LNCaP clone FGC (cell line): ENCODE measurements at places on chromosomes 2 and 18.

- DNase-seq = no peak
Measured at GRCh38 chr18:10465174-10465939, 10.9 kb downstream of the APCDD1 start.

- no peak for DNase-seq
Measured at GRCh38 chr2:184125867-184126266, 472.5 kb upstream of the ZNF804A start.

DNA sequence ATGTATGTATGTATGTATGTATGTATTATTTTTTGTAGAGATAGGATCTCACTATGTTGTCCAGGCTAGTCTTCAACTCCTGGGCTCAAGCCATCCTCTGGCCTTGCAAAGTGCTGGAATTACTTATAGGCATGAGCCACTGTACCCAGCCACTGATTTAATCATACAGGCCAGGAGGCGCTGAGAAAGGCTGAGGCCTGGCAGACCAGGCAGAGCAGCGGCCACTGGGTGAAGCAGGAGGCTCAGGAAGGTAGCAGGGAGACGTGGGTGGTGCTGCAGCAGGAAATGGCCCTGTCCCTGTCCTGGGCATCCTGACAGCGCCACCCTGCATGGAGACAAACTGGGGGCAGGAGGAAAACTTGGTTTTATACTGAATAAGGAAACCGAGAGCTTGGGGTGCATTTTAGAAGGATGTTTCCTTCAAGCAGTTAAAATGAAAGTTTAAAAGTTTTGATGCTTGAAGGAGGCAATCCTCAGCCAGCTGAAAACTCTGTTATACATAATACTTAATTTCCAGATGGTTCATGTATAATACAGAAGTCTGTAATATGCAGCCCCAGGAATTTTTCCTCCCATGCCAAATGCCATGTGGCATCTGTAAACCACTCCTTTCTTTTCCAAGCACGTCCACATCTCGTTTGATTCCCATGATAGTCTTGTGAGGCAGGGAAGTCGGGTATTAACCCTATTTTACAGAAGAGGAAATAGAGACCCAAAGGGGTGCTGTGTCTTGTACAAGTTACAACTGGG lies 182.4 kb downstream of the CELF4 start:
- no peak for DNase-seq

- DNase-seq = no peak
Measured at GRCh38 chr2:179744401-179744800, 117.0 kb downstream of the ZNF385B start.

GRCh38 chr2:219496825-219497494 lies 1.7 kb upstream of the GMPPA start:
- DNase-seq = no peak

GRCh38 chr2:79713131-79713785 lies 200.4 kb downstream of the CTNNA2 start:
- DNase-seq = no peak

DNA sequence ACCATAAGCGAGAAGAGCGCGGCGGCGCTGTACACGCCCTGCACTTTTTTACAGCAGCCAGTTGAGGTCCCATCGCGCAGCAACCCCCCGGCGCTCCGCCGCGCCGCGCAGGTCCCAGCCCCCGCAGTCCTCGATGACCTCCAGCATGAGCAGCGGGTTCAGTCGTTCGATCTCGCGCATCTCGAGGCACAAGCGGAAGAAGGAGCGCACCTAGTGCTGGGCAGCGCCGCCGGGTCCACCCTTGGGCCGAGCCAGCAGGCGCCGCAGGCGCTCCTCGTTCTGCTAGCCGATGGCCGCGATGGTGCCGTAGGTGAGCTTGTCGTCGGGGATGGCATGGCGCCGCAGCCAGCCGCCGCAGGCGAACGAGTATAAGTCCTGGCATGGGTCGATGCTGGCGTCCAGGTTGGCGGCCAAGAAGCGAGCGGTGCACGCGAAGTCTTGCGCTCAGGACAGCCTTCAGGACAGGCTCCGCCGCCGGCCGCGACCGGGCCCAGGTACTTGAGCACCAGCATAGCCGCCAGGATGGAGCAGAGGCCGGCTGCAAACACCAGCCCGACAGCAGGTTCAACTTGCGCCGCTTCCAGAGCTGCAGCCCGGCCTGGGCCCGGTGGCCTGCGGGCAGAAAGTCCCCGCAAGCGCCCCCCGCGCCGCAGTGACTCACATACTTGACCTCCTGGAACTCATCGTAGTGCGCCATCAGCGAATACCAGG lies 8.3 kb downstream of the ALPP start:
- DNase-seq = no peak
